SK-MEL-5 (cell line): ENCODE measurements at places on chromosomes 12 and 14. TPM values are rescaled to one million over a fixed set of nuclear protein-coding genes. Genes with fewer than 3 reads are reported as not detected.

The SPTB gene
- 0.05 TPM in 1 of 2 replicates, not detected in the other for total RNA-seq

The HOXC12 gene
- total RNA-seq: not detected in 2 replicates

- DNase-seq: no peak
Measured at GRCh38 chr12:119687406-119687805, 19.5 kb downstream of the PRKAB1 start.

- DNase-seq: no peak
Measured at GRCh38 chr12:30862486-30862885, 64.1 kb upstream of the TSPAN11 start.

The P3H3 gene
- total RNA-seq: 10.3 and 10.8 TPM in 2 replicates
